Activated T-helper 1 cell treated with anti-CD3 and anti-CD28 coated beads, Interleukin-2, amount 50 U/mL, for 16 hours (primary cell): ENCODE measurements at places on chromosomes 5 and 9.

- DNase-seq = no peak
Measured at GRCh38 chr9:16475996-16476395, 394.5 kb downstream of the BNC2 start.

GRCh38 chr9:18928711-18929110 is 104.3 kb downstream of the SAXO1 start:
- no peak for DNase-seq

DNA sequence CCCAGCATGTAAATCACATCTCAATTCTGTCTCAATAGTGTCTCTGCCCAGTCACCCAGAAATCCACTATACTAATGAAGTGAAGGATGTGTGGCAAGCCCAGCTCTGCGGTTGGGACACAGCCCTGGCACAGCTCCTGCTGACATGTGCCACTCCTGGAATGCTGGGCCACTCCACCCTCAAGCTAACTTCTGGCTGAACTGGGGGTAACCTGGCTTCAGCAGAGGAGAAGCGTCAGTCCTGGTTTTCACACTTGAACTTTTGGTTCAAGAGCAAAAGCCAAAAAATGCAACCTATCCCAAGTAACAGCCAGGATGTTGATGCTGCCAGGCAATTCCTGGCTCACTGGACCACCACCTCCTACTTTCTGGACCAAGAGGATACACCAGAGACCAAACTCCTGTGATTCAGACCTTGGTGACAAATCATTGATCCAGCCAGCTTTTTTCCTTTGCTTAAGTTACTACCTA is 86.4 kb downstream of the ARRDC3 start:
- DNase-seq = no peak

GRCh38 chr9:89749500-89750116 is 144.8 kb downstream of the GADD45G start:
- no peak for DNase-seq

DNA sequence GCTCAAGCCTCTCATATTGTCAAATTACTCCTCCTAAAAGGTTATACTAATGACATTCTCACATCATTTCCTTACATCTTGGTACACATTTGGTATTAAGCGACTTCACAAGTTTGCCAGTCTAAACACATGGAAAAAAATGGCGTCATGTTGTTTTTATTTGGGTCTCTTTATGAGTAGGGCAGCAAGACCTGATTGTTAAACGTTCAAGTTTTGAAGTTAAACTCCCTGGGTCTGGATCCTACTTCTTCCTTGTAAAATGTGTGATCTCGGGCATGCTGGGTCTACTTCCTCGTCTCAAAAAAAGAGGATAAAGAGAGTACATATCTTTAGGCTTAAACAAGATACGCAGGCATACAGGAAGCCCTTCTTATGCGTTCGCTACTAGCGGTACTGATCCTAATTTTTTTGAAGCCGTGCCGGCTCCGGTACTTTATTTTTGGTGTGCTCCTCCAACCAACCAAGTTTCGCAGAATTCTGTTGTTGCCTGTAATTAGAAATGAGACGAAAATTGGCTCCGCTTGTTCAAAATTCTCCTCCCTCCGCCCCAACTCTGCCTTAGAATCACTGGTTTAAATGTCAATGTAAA is 596 bp upstream of the CDC37L1 start:
- no peak for DNase-seq

GRCh38 chr5:157611571-157612476 is 36.2 kb upstream of the ADAM19 start:
- no peak for DNase-seq

DNA sequence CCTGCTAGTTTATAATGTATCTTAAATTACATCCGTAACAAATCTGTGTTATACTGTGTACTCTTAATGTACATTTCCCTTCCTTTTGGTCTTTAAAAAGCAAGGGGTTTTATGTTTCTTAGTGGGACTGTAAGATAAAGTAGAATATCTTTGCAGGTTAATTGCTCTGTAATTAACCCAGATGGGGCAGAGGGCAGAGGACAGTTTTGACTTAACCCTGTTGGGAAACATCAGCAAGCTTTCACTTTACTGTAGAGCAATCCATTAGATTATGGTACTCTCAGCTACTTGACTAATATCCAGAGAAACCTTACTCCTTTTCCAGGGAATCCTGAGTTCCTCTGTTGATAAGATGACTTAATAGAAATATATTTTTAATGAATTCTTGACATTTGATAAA is 74.3 kb downstream of the TLE4 start:
- DNase-seq = no peak

GRCh38 chr9:131096269-131097125 is at the start of gene AIF1L:
Gene AIF1L, plus strand, starts transcription at chr9:131096531. Its CDS starts 99 bp downstream, at chr9:131096630.
- no peak for DNase-seq

GRCh38 chr9:92669527-92669889 is 423 bp downstream of the IPPK start:
- DNase-seq = no peak

DNA sequence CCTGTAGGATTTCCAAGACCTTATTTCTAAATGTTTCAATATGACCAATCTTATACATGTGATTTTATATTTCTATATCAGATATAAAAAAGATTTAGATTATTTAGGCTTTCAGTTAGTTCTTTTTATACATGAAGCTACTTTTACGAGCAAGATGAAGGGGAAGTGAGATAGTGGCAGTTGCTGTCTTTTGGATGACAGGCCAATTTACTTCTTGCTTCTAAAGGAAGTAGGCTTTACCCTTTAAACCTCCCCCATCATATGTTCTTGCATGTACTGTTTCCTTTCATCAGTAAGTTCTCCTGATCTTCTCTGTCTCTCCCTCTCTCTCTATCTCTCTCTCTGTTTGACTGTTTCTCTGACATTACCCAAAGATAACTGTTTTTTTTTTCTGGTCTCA is 4.0 kb upstream of the TYRP1 start:
- no peak for DNase-seq

DNA sequence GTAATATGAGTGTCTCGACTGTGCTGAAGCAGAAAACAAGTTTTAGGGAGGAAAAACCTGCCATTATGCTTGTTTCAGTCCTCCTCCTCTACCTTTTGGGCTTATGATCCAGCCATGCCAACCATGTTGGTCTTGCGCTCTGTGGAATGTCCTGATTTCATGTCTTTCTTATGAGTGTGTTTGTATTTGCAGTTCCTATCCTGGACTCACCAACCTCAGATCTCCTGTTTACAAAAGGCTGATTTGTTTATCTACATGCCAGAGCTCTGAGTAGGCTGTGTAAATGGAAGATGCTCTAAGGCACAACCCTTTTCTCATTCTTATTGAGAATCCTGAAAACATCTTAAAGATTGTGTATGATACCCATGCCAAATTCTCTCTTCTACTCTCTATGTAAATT is 138.6 kb downstream of the ARHGEF28 start:
- no peak for DNase-seq

GRCh38 chr5:4258170-4258569 is 662.5 kb downstream of the IRX1 start:
- DNase-seq = no peak

GRCh38 chr5:123450114-123450513 is 26.9 kb upstream of the CEP120 start:
- DNase-seq = no peak

- no peak for DNase-seq
Measured at GRCh38 chr5:140253985-140254384, 48.9 kb downstream of the PFDN1 start.

DNA sequence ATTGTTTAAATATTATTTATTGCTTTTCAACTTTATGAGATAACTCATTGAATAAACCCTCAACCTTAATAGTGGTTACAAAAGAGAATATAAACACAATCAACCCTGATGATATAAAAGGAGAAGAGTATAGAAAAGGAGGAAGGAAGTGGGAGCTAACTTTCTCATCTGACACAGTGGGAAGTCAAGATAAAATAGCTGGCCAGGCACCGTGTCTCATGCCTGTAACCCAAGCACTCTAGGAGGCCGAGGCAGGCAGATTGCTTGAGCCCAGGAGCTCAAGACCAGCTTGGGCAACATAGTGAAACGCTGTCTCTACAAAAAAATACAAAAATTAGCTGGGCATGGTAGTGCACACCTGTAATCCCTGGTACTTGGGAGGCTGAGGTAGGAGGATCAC is 93.5 kb downstream of the PPP2R2B start:
- no peak for DNase-seq

DNA sequence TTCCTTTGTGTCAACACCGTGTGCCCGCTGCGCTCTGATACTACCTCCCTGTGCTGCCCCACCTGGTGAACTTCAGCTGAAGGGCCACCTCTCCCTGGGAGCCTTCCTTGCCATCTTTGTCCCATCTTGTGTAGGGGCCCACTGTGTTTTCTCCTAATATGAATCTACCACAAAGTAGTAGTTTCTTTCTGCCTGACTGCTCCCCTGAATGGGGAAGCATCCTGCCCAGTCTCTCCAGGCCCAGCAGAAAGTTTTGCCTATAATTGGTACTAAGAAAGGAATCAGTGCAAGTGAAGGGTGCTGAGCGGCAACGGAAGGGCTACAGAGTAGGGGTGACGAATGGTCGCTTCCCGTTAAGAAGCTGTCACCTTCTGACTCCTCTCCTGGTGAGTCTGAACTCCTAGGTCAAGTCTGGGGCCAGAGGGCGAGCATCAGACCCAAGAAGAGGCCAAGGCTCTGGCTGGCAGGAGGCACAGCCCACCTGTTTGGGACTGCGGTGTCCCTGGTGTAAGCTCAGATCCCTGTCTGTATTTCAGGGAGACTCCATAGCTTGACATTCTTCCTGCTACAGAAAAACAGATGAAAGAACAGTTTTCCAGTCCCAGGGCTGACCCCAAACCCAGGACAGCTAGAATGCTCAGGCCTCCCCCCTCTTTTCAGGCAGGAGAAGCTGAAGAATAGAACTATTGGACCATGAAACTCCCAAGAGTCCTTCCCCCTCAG is 24.1 kb downstream of the WWC1 start:
- no peak for DNase-seq

DNA sequence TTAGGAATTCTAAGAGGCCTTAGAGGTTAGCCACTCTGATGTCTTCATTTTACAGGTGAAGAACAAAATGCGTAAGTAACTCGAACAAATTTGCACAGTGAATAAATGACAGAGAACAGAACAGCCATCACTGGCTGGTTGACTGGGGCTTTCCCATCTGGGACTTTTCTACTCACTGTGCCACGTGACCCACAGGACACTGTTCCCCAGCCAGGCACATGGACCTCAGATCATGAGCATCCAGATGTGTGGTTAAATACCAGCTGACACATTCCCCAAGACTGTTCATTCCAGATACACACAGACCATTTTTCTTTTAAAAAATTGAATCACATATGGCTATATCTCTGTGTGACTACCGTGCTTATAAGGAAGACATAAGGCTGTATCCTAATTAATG is 25.8 kb upstream of the MED10 start:
- no peak for DNase-seq

GRCh38 chr5:175381130-175381529 is 62.9 kb downstream of the DRD1 start:
- DNase-seq = no peak

DNA sequence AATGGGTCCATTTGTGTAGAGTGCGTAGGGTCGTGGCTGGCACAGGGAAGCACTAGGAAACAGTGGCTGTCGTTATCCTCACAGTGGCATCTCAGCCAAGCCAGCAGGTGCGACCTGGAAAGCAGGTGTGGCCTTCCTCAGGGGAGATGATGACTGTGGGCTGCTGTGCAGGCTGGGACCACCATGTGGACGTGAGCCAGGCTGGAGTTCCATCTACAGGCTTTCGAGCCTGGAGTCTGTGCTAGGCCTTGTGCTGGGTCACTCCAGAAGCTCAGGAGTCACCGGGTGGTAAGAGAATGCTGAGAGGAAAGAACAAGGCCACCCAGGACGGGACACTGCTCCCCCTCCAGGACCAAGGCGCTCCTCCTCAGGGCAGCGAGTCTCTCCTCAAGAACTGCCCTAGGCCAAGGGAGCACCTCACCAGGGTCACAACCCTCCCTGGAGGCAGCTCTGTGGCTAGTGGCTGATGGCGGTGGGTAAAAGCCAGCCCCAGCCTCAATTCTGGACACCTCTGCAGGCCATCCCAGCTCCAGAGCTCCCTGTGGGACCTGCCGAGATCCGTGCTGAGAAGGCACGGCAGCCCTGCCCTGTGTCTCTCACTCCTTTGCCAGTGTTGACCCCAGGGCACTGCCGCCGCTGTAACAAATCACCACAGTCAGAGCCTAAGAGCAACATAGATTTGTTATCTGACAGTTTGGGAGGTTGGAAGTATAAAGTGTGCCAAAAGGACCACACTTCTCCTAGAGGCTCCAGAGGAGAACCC is 36.0 kb downstream of the WHRN start:
- DNase-seq = no peak

DNA sequence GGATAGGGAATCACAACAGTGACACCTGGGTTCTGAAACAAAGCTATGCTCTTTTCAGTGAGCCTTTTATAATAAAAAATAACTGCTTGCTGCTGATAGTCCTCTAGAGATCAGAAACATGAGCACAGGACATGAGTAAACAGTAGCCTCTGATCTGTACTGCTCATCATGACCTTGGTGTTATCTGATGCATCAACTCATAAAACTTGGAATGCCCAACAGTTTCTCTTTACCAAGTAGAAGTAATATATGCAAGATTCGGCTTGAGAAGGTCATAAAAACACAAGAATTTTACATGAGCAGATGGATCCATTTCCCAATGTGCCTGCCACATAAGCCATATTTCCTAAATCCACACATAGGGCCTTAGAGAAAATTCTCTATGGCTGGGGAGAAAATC is 318.3 kb upstream of the GRAMD2B start:
- no peak for DNase-seq

GRCh38 chr5:151274666-151275065 is 21.7 kb downstream of the GM2A start:
- no peak for DNase-seq

GRCh38 chr9:131203431-131204218 is 72.7 kb downstream of the FAM78A start:
- no peak for DNase-seq

- no peak for DNase-seq
Measured at GRCh38 chr9:78678877-78679276, 382.0 kb downstream of the PSAT1 start.

GRCh38 chr5:82975396-82975795 is 101.8 kb downstream of the TMEM167A start:
- DNase-seq = no peak

- no peak for DNase-seq
Measured at GRCh38 chr9:36146651-36147050, 10.1 kb downstream of the GLIPR2 start.

DNA sequence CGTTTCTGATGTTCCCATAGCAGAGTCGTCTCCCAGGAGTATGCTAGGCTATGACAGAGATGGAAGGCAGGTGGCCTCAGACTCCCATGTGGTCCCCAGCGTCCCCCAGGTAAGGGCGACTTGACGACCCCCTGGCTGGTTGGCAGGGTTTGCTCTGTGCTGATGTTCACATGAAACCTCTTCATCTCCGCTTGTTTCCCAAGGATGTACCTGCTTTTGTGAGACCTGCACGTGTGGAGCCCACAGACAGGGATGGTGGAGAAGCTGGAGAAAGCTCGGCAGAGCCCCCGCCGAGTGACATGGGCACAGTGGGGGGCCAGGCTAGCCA is 108.3 kb downstream of the WNK2 start:
- DNase-seq = no peak

GRCh38 chr5:141883184-141883891 is 5.1 kb upstream of the PCDH1 start:
- no peak for DNase-seq
